Urothelium cell line (cell line): ENCODE measurements at places on chromosomes 16 and 17.
A peak's percentile ranks its signal among the peaks of the same experiment; 100 is the strongest.

GRCh38 chr17:75779987-75780889 lies 4.4 kb upstream of the UNK start:
- no peak for DNase-seq

GRCh38 chr17:80886641-80887573 lies 104.7 kb upstream of the CHMP6 start:
- DNase-seq, result no peak

- DNase-seq, result no peak
Measured at GRCh38 chr16:11996433-11997330, 20.1 kb downstream of the SNX29 start.

DNA sequence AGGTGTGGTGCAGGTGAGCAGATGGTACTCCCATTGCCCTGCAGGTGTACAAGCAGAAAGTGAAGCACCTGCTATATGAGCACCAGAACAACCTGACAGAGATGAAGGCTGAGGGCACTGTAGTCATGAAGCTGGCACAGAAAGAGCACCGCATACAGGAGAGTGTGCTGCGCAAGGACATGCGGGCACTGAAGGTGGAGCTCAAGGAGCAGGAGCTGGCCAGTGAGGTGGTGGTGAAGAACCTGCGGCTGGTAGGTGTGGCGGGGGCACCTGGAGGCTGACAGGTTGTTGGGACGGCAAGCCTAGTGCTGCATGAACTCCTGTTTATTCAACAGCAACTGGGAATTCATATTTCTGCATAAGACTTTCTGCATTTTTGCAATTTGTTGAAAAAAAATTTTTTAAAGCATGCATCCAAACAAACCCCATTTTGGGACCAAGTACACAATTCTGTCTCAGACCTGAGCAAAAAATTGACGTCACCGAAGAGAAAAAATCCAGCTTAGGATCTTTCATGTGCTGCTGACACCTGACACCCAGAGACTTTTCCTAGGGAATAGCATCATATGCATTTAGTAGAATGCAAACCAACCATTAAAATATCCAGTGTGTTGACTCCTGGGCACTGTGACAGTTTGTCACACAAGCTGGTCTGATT lies 13.5 kb upstream of the DBNDD1 start:
- no peak for DNase-seq

GRCh38 chr17:413016-413350 lies 60.4 kb upstream of the RPH3AL start:
- no peak for DNase-seq

- DNase-seq, result no peak
Measured at GRCh38 chr16:21719283-21719682, 55.5 kb downstream of the OTOA start.

DNA sequence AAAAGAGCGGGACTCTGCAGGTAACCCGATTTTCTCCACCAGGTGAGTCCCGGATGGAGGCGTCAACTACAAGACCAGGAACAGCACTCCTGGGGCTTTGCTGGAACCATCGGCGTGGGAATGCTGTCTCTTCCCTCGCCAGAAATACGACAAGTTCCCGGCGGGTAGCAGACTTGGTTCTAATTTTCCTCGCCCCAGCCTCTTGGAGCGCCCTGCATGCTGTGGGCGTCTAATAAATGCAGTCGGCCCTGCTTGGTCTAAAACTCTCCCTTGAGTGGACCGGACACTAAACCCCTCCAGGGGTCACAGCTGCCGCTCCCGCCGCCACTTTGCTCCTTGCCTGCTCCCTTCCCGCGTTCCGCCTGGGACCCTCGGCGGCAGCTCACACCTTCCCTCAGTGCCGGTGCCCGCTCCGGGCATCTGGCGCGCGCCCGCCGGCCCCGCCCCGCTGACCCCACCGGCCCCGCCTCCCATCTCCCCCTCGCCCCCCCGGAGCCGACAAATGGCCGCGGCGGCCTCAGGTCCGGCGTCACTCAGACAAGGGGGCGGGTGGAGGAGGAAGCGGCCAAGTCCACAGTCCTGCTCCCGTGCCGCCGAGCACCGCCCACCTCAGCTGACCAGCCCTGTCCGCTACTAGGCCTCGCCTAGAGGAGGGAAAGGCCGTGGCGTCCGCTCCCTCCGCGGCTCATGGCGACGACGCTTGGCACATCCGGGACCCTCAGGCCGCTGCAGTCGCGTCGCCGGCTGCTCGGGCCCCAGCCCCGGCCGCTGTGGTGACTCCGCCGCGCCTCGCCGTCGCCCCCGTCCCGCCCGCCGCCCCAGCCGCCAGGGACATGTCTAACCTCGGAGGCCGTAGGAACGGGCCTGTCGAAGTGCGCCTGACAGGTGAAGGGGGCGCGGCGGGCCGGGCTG lies 65.8 kb downstream of the KPNA2 start:
- peak; percentile 96 for DNase-seq

GRCh38 chr17:81400154-81400977 lies 5.1 kb downstream of the BAHCC1 start:
- DNase-seq, result peak; percentile 61

GRCh38 chr17:77190576-77190975 lies 49.8 kb downstream of the SEC14L1 start:
- DNase-seq, result no peak

- DNase-seq, result no peak
Measured at GRCh38 chr17:3260163-3260562, 38.0 kb downstream of the OR3A1 start.

GRCh38 chr17:79555543-79555942 lies 55.3 kb downstream of the RBFOX3 start:
- no peak for DNase-seq

DNA sequence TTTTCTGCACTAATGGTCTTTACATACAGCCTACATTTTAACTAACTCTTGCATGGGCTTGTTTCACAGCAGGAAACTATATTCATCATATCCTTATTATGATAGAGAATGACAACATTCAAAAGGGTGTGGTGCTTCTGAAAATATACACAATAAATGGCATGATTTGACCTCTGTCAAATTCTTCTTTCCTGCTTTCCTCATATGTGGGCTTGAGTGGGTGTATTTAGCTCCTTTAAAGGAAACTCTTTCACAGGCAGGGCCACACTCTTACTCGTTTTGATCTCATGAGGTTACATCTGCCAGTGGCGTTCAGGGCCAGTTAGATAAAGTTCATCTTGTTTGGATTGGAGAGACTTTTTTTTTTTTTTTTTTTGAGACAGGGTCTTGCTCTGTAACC lies 6.1 kb downstream of the SLC35G3 start:
- DNase-seq, result no peak

DNA sequence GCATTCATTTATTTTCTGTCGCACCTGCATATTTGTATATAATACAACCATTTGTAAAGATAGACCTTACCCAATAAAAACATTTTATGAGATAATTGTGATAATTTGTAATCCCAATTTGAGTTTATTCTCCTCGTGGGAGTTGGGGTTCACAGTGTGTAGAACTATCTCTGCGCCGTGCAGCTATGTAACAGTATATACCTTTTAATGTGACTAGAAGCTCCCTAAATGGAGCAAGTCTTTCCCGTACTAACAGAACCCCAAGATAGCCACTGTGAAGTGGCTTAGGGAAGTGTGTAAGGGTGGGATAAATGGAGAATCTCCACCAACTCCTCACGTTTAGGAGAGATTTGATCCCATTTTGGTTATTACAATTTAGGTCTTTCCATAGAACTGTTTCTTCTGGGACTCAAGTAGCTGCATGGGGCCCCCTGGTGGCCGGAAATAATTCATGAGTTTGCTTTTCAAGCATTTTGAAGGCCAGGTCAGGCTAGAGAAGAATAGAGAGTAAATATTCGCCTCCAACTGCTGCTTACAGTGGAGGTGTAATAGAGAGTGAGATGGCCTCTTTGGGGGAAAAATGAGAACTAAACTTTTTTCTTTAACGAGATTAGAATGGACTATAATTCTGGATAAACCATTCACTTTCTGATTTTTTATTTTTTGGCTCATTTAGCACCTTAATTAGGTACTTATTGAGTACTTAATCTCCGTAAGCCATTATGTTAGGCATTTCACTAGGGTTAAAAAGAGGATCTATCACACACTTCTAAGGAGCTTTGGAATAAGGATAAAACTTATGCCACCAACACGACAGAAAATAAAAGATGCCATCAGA lies 4.5 kb downstream of the TMEM100 start:
- DNase-seq, result peak; percentile 43

- peak; percentile 80 for DNase-seq
Measured at GRCh38 chr17:58232707-58233156, 5.7 kb upstream of the LPO start.

GRCh38 chr17:3892095-3892998 lies 506 bp downstream of the CAMKK1 start:
- peak; percentile 57 for DNase-seq

DNA sequence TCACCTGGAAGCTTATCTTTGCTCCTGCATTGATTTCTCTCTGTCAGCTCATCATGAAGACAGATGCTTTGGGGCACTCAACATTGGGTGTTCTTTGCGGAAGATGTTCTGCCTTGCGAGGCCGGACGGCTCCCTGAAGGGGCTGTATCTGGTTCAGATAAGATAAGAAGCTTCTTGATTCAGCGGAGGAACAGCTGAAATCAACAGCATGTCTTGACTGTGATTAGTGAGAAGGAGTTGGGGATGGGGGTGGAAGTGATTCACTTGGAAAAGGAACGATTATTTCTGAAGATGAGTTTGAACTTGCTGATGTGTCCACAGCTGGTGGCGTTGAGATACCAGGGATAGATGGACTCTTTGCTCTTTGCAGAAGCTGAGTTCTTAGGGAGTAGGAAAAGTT lies 126.9 kb upstream of the WSCD1 start:
- no peak for DNase-seq

- DNase-seq, result no peak
Measured at GRCh38 chr16:2149630-2150417, 1.4 kb downstream of the RAB26 start.

GRCh38 chr17:76370261-76370993 lies 14.0 kb upstream of the SPHK1 start:
- DNase-seq, result peak; percentile 94

DNA sequence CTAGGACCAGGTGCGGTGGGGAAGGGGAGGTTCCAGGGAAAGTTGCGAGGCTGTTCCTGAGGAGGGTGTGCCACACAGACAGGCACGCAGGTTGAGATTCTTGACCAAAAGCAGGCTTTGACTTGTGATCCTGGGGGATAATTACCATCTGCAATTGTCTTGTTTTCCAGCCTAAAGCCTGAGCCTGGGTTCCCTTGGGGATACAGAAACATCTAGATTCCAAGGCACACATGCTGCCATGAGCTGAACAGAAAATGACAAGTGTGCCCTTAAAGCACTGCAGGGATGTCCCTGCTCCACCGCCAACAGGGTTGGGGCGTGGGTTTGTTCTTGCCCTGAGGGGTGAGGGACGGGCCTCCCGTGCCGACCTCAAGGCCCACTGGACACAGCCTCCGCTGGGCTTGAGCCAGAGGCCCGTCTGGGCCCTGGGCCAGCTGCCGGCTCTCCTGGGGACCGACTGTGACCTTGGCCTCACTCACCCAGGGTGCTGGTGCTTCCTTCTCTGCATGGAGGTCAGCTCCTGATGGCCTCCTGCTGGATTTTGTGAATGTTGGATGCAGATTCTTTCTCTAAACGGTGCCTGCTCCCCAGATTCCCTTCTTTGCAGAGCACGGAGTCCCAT lies 14.0 kb downstream of the CA5A start:
- no peak for DNase-seq

- DNase-seq, result no peak
Measured at GRCh38 chr17:16449121-16449570, 33.8 kb downstream of the TRPV2 start.

DNA sequence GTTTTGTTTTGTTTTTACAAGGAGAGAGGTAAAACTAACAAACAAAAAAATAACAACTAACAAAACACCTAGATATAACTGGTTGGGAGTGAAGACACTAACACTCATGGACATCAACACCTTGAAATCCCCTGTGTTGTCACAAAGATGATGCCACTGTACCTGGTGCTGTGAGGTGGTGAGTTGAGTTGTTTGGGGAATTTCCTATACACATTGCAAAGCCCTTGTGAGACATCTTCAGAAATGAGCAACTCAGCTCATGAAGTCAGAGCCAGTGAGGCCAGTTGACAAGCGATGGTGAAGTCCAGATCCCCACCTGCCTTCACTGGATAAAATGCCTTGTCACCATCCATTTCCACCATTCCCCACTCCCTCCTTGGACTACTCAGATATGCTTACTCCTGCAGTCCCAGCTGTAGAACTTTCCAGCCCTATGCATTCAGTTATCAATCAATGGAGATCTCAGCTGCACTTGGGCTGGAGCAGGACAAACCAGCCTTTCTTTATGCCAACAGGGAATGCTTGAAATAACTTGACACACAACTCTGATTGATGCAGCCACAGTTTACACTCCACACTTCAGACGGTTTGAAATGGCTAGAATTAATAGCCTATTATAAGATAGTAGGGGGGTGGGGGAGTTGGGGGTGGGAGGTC lies 22.2 kb downstream of the ANKFN1 start:
- DNase-seq, result no peak

GRCh38 chr17:3827124-3827773 lies 18.8 kb downstream of the NCBP3 start:
- peak; percentile 11 for DNase-seq

DNA sequence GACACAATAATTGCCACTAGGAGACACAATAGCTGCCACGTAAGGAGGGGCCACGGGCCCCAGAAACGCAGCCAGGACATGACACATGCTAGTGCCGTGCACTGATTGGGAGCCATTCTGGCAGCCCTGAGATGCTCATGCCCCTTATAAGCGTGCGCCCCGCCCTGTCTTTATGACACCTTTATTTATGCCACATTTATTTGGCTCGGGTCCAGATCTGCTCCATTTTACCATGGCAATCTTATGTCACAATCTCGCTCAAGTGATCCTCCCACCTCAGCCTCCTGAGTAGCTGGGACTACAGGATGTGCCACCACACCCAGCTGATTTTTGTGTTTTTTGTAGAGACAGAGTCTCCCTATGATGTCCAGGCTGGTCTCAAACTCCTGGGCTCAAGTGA lies 43.8 kb upstream of the NF1 start:
- no peak for DNase-seq

GRCh38 chr17:4717791-4718190 lies 7.4 kb downstream of the ARRB2 start:
- no peak for DNase-seq

GRCh38 chr17:82377924-82378740 lies 6.6 kb downstream of the UTS2R start:
- no peak for DNase-seq

GRCh38 chr17:33750943-33751701 lies 458.0 kb upstream of the ASIC2 start:
- DNase-seq, result peak; percentile 70

- DNase-seq, result no peak
Measured at GRCh38 chr17:78709751-78710181, 72.3 kb downstream of the CYTH1 start.
